Thoracic aorta (tissue), 2 donors: ENCODE measurements at places on chromosomes 7 and 10.

DNA sequence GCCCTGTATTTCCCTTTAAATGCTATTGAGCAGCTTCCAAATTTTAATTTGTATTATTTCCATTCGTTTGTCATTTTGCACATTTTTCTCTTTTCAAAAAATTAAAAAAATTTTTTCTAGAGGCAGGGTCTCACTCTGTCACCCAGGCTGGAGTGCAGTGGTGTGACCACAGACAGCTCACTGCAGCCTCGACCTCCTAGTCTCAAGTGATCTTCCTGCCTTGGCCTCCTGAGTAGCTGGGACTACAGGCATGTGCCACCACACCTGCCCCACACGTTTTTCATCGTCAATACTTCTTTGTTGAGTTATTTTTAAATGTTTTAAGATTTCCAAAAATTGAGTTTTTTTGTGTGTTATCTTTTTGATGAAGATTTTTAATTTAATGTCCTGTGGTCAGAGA, 4.7 kb downstream of the RPA3 start:
- DNase-seq = no peak

GRCh38 chr10:94198324-94198723, 164.4 kb downstream of the NOC3L start:
- DNase-seq = no peak

- no peak for DNase-seq
These were observed 6.5 kb upstream of the PPIF start for GRCh38 chr10:79340646-79341244.

DNA sequence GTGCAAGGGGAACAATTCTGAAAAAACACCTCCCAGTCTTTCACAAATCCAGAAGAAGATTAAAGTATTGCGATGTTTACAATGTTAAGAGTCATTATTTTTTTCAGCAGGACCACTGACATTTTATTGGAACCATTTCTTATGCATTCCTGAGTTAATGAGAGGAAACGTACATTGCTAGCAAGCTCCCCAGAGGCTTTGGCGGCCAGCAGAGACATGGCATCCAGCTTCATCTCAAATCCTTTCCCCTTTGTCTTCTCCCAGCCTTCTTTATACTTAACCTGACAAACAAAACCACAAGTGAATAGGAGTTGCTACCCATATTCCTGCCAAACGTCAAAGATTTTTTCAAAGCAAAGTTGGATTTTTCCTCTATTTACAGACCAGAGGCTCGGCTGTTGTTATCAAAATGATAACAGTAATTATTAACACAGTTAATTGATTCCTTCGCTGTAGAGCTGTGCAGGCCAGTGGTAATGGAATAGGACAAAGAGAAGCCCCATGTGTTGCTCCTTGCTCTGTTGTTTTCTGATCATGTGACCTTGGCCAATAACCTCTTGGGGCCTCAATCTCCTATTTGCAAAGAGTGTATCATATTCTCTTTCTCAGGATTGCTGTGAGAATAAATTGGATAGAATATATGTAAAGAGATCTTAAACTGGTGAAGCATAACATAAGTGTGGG, 32.0 kb downstream of the NRAP start:
- DNase-seq = no peak

- no peak for DNase-seq
These were observed 3.7 kb downstream of the WNT2 start for GRCh38 chr7:117319181-117319580.

- DNase-seq = no peak
These were observed 96.1 kb upstream of the MKLN1 start for GRCh38 chr7:131231381-131232220.
